Urinary bladder (tissue), 4 donors: ENCODE measurements at places on chromosomes 13 and 19. TPM values are rescaled to one million over a fixed set of nuclear protein-coding genes. Genes with fewer than 3 reads are reported as not detected.
A peak's percentile ranks its signal among the peaks of the same experiment; 100 is the strongest.

DNA sequence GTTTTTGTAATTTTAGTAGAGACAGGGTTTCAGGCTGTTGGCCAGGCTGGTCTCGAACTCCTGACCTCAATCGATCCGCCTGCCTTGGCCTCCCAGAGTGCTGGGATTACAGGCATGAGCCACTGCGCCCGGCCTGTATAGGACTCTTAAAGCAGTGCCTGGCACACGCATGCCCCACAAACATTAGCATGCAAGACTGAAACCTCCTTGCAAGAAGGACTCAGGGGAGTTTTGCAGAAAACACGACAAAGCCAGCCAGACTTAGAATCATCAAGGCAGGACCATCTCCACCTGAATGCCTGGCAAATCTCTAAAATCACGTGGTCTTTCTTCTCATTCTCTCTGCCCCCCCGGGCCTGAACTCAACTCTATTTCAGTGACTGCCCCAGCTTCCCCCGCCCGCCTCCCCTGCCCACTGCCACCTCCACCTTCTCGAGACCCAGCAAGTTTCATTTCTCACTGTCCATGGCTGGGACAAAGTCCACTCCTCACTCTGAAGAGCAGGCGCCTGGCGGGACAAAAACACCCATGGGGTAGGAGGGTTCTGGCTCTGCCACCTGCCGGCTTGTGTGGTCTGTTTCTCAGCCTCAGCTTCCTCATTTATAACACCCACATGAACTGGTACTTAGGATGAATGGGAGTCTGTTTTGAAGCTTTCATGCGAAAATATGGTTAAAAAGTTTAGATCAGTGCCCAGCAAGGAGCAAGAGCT, 2.4 kb downstream of the TICAM1 start:
- DNase-seq = no peak

DNA sequence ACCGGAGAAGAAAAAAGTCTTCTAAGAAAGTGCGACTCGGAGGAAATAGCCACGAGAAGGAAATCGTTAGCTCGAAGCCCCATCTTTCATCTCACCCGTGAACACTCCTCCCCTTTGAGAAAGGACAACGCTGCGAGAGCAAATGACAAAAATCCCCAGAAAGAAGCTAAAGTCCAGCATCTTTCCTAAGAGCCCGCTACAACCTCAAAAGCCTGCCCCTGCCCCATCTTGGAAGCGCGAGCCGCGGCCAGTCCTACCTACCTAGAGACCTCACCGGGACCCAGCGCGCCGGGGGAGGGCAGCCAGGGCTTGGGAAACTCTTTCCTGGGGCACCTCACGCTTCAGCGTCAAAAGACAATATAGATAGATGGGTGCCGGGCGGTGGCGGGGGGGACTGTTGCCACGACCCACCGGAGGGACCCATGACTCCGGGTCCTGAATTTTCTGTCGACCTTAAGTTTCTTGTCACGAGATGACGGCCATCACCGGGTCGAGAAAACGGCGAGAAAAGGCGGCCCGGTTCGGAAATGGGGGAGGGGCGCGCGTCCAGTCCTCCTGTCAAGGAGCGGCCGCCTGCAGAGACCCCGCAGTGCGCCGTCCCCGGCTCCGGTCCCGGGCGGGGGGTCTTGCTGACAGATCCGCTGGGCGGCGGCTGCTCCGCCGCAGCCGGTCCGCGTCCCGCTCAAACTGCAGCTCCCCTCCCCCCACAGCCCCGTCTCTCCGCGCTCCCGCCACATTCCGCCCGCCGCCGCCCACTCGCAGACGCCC, 65.9 kb downstream of the KCNRG start:
- DNase-seq = no peak

DNA sequence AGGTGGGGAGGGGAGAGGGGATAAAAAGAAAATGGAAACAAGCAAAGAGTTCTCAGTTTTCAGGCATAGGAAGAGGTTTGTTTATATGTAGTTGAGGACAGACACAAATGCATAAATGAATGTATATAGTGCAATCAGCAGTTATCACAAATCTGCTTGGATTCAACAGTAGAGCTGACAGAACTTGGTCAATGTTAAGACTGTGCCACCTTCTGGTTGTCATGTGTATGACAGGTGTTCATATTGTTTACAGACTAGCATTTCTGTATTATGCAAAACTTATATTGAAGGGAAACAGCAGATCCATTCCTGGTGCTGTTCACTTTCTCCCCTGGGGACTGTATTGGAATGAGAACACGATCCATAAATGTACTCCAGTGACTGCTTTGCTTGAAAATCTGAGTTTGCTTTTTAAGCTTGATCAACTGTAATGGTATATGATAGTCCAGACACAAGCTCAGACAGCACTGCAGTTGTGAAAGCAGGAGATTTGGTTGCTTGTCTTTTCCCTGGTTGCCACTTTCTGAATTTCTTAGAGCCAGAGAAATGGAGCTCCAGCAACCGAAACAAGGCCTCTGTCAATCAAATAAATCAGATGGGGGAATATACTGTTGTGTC, 319.5 kb upstream of the OBI1 start:
- peak; percentile 7 for DNase-seq

- no peak for DNase-seq
Measured at GRCh38 chr13:32495841-32496240, 42.8 kb downstream of the N4BP2L2 start.

DNA sequence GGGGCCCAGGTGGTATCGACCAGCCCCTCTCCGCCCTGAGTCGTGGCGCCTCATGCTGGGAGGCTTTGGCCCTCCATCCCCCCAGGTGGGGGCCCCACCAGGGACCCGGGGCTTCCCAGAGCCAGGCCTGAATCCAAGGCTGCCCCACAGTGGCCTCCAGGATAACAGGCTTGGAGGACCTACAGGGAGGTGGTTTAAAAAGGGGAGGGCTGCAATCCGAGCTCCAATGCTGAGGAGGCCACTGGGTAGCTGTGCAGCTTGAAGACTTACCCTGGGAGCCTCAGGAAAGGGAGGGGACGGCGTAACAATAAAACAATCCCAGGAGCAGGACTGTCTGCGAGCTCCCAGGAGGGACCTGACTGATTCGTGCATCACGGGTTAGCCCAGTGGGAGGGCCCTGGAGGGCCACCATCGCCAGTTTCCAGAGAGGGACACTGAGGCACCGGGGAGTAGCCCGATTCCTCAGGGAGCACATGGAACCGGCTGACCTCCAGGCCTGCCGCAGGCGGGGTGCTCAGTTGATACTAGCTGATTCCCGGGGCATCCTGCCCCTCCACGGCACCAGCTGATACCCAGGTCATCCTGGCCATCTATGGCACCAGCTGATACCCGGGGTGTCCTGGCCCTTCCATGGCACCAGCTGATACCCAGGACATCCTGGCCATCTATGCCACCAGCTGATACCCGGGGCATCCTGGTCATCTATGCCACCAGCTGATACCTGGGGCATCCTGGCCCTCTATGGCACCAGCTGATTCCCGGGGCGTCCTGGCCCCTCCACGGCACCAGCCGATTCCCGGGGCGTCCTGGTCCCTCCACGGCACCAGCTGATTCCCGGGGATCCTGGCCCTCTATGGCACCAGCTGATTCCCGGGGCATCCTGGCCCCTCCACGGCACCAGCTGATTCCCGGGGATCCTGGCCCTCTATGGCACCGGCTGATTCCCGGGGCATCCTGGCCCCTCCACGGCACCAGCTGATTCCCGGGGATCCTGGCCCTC, 3.7 kb upstream of the C2CD4C start:
- DNase-seq = no peak

DNA sequence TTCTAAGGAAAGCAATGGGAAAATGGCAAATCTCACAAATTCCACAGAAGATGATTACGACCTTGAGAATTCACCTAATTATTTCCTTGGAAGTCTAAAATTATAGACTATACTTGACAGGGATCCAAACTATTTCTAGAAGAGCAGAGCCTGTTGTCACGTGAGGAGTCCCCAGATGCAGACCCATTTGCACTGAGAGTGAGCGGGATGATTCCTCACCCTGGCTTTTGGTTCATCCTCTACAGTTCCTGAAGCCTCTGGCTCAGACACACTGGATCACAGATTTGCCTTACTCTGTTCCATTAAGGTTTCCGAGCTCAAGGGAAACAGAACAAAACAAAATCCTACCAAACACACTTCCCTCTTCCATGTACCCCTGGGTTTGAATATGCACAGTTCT, 23.0 kb upstream of the CYSLTR2 start:
- no peak for DNase-seq

GADD45GIP1 gene
- 45.9 TPM for polyA plus RNA-seq

PAF1 gene
- polyA plus RNA-seq = 52.8 TPM

OXGR1 gene
- 0.51 TPM for polyA plus RNA-seq

ERFL gene
- 0.19 TPM for polyA plus RNA-seq

IRGC gene
- not detected for polyA plus RNA-seq

SPIB gene
- 0.20 TPM for polyA plus RNA-seq

C13orf42 gene
- polyA plus RNA-seq = not detected
